ENCODE measurements at places on chromosomes 1 and 21.
A peak's percentile ranks its signal among the peaks of the same experiment; 100 is the strongest.

DNA sequence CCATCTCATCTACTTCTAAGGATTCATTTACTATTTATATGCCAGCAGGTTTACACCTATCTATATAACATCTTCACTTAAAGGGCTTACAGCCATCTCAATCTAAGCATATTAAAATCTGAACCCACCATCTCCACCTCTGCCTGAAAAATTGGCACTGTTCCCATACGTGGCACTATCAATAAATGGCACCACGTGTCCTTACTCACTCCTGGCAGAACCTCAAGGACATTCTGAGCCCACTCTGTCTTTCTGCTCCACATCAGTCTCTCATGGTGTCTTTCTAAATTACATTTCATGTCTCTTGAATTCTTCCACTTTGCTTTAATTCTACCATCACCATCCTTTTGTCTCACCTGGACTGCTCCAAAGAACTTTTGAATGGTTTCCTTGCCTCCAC lies 72.2 kb upstream of the HOOK1 start:
- no peak for DNase-seq

GRCh38 chr1:17658837-17659236 lies 96.3 kb upstream of the ACTL8 start:
- DNase-seq, result no peak

- DNase-seq, result no peak
These were observed 8.3 kb upstream of the KCNE1 start for GRCh38 chr21:34520281-34520680.

DNA sequence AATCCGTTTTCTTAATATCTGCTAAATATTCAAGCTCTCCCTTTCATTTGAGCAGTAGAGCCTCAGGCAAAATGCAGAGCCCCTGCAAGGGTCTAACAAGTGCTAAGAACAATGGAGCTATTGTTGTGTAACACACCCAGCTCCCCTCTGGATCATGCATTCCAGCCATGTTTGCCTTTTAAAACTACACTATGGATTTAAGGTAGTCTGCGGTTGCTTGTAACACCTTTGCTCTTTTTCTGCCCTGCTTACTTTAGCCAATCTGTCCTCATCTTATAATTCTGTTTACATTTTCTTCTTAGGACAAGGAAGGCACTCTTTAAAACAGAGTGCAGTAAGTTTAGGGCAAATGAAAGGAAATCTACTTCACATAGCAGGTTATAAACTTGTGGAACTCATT lies 60.0 kb upstream of the C1orf105 start:
- no peak for DNase-seq

- peak; percentile 25 for DNase-seq
These were observed 26.2 kb upstream of the C1orf105 start for GRCh38 chr1:172394141-172394751.

DNA sequence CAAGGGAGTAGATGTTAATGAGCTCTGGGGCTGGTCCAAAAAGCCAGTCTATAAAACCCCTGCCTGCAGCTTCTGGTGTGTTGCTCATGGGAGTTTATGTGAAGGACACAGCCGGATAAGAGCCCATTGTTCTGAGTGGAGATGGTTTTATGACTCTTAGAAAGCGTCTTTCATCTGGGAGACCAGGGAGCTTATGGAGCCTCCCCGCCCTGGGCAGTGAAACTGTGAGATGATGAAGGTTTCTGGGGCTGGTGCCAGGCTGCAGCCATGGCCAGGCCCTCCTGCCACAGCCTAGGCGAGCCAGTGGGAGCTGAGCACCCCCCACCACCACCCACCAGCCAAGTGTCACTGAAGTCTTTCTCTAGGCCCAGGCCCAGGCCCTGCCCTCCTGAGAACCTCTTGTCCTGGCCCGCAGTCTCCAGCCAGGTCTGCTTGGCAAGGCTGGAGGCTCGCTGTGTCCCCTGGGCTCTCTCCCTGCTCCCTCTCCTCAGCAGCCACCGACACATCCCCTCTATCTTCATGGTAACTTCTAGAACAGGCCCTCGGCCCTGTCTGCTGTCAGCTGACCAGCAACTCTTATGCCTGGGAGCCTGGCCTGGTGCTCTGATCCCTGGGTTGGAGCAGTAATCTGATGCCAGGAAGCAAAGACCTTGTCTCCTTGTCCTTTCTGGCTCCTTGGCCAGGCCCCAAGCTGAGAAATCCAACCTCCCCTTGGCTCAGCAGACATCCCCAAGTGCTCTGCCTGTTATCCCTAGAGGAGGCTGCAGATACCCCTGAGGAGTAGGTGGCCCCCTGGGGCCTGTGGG lies 7.6 kb upstream of the ARHGEF10L start:
- DNase-seq, result no peak

DNA sequence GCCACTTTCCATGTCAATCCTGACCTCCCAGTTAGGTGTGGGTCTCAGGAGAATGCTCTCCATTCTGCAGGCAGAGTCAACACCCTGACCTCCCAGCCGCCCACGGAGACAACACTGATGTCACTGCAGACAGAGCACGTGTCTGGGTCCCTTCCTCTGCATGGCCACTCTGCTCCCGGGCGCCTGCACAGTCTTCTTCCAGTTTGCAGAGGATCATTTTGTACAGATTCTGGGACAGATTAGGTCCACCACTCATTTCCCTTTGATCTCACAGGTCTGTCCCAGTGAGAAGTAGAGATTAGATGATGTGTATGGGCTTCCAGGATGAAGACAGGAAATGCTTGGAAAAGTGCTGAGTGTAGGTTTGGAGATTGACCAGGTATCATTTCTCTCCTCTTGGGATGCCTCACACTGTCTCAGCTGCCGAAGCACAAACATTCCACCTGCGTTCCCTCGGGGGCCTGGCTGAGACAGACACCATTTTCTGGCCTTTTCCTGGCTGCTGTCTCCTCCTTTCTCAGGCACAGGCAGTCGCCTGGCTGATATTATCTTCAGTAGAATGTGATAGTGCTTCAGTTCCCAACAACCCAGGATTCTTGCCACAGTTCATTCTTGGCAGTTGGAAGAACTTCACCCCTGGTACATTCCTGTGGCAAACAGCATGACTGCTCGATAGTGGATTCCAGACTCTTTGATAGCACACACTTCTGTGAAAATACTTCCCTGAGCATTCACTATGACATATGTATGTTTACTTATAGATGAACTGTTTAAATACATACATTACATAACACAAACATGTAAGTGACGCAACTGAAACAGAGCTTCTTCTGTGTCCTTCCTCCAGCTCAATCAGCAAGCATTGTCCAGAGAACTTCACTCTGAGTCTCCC lies 7.9 kb downstream of the MYBPHL start:
- no peak for DNase-seq

DNA sequence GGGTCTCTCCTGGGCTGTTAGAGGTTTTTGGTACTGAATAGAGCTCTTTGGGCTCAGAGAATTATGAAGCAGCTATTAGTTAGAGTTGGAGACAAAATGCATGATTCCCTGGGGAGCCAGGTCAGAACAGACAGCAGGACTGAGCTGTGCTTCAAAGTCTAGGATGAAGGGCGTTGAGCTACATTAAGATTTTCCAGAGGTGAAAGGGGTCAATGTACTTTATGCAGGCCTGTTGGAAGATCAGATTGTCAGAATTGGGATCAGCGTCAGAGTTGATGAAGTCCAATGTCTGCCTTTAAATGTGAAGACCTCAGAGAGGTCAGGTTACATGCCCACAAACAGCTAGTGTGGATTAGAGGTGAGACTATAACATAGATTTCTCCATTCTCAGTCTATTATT lies 53.8 kb downstream of the RGS5 start:
- DNase-seq, result no peak

DNA sequence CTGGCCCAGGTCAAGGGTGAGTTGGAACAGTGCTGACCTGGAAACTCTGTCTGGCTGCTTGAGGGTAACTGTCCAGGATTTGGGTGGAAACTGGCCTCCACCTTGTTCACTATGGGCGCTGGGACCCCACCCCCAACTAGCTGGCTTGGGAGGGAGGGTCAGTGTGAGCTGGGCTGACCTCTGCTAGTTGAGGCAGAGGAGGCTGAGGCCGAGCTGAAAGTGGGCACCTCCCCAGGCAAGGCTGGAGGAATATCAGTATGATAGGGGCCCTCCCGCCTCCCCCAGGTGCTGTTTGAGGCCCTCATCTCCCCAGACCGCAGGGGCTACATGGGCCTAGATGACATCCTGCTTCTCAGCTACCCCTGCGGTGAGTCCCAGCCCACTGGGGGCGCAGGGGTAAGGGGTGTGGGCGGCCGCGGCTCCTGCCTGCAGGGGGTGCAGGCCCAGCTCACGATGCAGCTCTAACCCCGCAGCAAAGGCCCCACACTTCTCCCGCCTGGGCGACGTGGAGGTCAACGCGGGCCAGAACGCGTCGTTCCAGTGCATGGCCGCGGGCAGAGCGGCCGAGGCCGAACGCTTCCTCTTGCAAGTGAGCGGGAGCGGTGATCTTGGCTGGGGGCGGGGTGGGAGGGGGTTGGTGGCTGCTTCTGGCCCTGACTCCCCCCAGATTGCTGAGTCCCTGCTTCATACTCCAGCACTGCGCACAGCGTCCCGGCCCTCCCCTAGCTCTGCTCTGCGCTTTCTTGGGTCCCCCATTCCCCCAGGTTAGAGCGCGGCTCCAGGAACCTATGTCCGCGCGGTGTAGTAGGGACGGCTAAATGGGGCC lies 22.9 kb downstream of the PTPRU start:
- no peak for DNase-seq

- no peak for DNase-seq
These were observed 13.0 kb upstream of the MORC3 start for GRCh38 chr21:36306872-36307534.

GRCh38 chr1:223621312-223621734 lies 44.2 kb downstream of the CAPN8 start:
- DNase-seq, result no peak

GRCh38 chr21:33685613-33686197 lies 43.4 kb downstream of the ITSN1 start:
- DNase-seq, result no peak

DNA sequence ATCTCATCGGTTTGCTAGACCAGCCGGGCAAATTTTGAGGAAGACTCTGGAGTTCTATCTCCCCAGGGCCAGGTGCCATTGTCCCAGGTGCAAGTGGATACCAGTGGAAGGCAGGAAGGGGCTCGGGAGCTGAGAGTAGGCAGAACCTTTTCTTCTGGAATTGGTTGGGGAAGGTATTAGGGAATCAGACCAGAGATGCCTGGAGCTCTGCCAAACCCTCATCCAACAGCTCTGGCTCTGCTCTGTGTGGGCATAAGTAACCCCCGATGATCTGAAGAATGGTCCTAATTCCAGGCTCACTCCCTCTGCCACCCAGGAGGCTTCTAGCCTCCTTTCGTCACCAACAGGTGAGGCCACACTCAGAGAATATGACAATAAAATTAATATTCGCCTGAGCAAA lies 69.9 kb downstream of the PGBD5 start:
- no peak for DNase-seq

DNA sequence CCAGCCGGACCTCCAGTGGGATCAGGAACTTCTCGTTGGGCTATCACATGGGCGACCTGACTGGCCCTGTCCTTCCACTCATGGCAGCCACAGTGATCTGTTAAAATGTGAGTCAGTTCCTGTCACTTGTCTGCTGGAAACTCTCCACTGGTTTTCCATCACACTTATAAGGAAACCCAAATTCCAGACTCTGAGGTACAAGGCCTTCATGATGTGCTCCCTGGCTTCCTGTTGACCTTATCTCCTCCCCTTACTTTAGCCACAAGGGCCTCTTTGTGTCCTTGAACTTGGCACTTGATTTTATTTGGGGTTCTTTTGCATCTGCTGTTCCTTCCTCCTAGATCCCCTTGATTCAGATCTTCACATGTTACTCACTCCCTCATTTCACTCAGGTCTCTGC lies 96.8 kb downstream of the TENT5C start:
- no peak for DNase-seq

GRCh38 chr1:1908506-1908791 lies 6.6 kb upstream of the CALML6 start:
- no peak for DNase-seq

DNA sequence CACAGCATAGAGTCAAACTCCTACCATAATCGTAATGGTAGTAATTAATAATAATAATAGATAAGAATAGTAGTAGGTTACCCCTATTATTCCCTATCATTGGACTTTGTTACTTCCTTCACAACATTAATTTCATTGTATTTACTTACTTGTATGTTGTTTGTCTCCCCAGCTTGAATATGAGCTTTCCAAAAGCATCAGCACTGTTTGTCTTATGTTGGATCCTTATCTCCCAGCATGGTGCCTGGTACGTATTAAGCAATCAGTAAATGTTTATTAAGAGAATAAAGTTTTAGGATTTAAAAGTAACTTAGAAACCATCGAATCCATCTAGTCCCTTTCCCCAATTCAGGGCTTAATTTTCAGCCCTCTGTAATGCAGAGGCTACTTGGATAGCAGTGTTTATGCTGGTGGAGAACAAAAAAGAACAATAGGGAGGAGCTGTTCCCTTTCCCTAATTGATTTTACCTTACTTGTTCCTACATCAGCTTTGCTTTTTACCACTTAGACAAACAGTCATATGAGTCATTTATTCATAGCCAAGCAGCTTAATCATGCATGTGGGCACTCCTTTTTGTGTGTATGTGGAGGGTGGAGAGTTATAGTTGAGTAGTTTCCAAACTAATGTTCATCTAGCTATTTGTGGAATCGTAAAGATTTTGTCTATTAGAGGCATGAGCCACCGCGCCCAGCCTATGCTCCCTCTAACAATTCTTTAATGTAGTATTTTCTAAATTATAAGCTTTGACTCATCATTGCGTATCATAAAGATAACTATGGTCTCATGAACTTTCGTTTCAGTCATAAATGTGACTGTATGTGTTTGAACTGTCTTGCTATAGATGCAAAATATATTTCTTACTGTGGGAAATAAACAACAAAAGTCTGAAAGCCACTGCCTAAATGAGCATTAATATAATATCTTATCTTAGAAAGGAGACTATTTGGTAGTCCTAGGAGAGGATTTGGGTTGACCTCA lies 20.9 kb upstream of the DR1 start:
- no peak for DNase-seq

DNA sequence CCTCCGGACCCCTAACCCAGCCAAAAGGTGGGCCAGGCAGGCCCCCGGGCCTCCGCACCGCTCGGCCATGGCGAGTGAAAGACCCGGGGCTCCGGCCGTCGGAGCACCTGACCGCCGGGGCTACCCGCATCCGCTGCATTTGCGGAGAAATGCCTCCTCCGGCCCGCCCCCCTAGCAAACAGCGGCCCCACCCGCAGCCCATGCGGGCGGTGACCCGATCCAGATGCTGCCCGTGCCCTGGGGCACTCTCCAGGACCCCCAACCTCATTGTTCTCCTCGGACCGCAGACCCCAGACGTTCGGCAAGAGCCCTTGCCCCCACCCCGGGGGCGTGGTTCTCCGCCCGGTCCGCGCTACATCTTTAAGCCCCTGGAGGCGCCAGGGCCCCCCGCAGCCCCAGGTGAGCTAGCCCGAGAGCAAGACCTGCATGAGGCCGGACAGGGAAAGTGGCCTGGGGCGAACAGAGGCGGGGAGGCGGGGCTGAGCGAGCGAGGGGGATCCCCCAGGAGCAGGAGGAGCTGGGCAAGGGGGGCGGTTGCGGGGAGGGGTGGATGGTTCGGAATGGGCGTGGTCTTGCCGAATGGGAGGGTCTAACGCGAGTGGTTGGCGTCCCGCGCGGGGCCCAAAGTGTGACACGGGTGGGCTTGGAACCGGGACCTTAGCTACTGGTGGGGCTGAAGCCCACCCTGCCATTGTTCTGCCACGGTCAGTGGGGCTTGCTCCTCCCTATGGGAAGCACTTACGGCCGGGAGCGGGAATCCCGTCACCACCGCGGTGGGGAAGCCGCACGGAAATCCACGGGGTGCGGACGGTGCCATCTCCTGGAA lies 6.3 kb upstream of the CRYBG2 start:
- peak; percentile 32 for DNase-seq

GRCh38 chr1:57058652-57059501 lies 93.1 kb upstream of the C8B start:
- no peak for DNase-seq

All from stimulated activated CD8-positive, alpha-beta memory T cell treated with anti-CD3 and anti-CD28 coated beads, Interleukin-4, amount 100 ng/mL, for 24 hours (primary cell).